ENCODE measurements at places on chromosomes 4 and X.

- no peak for DNase-seq
Observed at GRCh38 chr4:139493176-139493575, 39.3 kb downstream of the RAB33B start.

GRCh38 chrX:73447311-73447794 is 500 bp downstream of the CDX4 start:
- DNase-seq, result no peak

DNA sequence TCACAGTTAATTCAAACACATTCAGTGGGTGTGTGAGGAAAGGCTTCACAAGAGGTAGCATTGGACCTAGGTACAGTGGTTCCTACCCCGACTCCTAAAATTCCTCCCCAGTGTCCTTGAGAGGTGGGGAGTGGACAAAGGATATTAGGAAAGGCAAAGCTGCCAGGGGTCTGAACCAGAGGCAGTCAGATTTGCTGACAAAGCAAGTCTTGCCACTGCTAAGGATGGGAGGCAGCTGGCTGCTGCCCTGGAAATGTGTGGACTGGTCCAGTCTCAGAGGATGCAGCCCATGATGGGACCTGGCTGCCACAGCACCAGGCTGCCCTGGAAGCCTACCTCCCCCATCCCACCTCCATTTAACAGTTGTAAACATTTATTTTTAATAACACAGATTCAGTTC is 4.1 kb upstream of the PHF8 start:
- DNase-seq, result no peak

- no peak for DNase-seq
Observed at GRCh38 chr4:41514169-41514568, 23.8 kb upstream of the LIMCH1 start.

- no peak for DNase-seq
Observed at GRCh38 chr4:38050560-38051350, 90.6 kb downstream of the PTTG2 start.

- DNase-seq, result no peak
Observed at GRCh38 chr4:6839579-6839978, 57.1 kb downstream of the KIAA0232 start.
